ENCODE measurements at places on chromosomes 12 and 14.

GRCh38 chr12:92784797-92785562, 82.2 kb downstream of the PLEKHG7 start:
- peak; percentile 74 for DNase-seq

GRCh38 chr12:18457362-18457761, 196.0 kb downstream of the PIK3C2G start:
- no peak for DNase-seq

DNA sequence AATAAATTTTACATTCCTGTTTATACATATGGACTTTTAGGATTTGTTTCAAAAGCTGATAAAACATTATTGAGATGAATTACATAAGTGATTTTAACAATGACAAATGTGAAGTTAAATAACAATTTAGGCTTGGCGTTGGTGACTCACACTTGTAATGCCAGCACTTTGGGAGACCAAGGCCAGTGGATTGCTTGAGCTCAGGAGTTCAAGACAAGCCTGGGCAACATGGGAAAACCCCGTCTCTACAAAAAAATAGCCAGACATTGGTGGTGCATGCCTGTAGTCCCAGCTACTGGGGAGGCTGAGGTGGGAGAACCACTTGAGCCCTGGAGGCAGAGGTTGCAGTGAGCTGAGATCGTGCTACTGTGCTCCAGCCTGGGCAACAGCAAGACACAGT, 7.4 kb downstream of the ACOT2 start:
- no peak for DNase-seq

GRCh38 chr12:46265734-46266133, 3.1 kb downstream of the SLC38A1 start:
- DNase-seq = no peak

GRCh38 chr14:90426031-90426540, 29.3 kb downstream of the CALM1 start:
- no peak for DNase-seq

Measured in NCI-H774 (cell line).